Suppressor macrophage (primary cell): ENCODE measurements at places on chromosomes 7 and 10.

- no peak for DNase-seq
Observed at GRCh38 chr7:148579366-148579765, 11.2 kb upstream of the C7orf33 start.

DNA sequence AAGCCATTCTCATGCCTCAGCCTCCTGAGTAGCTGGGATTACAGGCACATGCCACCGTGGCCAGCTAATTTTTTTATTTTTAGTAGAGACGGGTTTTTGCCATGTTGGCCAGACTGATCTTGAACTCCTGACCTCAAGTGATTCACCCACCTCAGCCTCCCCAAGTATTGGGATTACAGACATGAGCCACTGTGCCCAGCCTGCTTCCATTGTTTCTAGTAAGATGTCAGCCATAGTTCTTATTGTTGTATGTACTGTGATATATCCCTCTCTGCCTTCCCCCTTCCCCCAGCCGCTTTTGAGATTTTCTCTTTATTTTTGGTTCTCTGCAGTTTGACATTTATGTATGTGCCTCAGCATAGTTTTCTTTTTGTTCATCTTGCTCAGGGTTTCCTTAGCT is 87.9 kb upstream of the KLF14 start:
- no peak for DNase-seq

DNA sequence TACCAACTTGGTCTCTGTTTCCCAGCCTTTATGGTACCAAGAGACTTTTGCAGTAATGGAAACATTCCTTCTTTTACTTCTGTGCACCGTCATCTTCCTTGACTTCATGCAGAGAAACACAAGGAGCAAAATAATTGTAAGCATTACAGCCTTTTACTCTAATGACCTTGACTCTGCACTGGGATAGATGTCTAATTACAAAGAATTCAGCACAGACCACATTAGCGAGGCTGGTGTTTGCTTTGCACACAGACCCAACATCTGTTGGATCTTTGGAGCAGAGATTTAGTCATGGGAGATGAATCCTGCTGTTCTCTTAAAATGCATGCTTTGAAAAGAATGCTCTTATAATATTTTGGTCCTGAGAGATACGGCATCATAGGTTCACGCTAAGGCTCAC is 261.6 kb downstream of the TWIST1 start:
- DNase-seq = no peak

- no peak for DNase-seq
Observed at GRCh38 chr10:122551450-122551849, 9.1 kb upstream of the DMBT1 start.

GRCh38 chr10:99372546-99373271 is 43.6 kb downstream of the CNNM1 start:
- DNase-seq = peak; percentile 17

- DNase-seq = no peak
Observed at GRCh38 chr7:148274118-148274517, 316.4 kb upstream of the C7orf33 start.

DNA sequence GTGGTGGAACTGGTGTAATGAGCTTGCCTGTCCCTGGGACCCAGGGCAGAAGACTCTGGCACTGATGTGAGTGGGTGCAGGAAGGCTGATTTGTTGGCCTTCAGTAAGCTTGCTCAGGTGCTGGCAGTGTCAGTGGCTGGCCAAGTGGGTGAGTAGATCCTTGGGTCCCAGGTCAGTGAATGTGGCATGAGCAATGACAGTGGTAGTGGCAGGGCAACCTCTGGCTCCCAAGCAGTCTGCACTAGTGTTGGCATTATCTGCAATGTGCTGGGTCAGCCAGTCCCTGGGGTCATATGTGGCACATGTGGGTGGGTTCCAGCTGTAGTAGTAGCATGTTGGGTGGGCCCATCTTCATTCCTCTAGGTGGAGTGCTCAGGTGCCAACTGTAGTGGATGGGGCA is 640.9 kb upstream of the GRM3 start:
- no peak for DNase-seq

DNA sequence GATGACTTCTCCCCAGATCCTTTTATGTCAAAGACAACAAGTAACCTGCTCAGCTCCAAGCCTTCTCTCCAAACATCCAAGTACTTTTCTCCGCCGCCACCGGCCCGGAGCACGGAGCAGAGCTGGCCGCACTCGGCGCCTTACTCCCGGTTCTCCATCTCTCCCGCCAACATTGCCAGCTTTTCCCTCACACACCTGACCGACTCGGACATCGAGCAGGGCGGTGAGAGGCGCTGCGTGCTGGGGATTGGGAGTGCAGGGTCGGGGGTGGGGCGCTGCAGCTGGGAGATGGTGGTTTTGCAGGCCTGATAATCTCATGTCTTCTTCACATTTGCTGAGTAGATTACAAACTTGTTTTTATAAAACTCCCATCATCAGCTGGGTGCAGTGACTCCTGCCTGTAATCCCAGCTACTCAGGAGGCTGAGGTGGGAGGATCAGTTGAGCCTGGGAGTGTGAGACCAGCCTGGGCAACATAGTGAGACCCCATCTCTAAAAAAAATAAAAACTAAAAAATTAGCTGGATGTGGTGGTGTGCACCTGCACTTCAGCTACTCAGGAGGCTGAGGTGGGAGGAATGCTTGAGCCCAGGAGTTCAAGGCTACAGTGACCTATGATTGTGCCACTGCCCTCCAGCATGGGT is 7.2 kb upstream of the BHLHA15 start:
- no peak for DNase-seq

- no peak for DNase-seq
Observed at GRCh38 chr7:158702196-158702595, 2.4 kb downstream of the NCAPG2 start.

DNA sequence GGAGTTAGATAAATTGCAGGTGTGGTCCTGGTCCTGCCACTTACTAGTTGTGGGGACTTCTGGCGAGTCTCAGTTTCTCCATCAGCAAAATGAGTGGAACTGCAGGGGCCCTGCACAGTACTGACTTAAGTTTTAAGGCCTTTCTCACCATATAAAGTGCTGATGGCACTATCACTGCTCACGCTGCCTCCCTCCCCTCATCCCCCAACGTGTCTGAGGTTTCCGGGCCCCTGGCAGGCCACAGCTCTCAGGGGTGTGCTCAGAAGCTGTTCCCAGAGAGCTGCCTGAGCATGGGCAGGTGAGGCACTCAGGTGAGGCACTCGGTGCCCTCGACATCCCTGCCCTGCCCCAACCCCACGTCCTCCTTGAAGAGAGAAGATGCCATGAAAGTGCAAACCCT is 74.2 kb downstream of the VOPP1 start:
- no peak for DNase-seq

- no peak for DNase-seq
Observed at GRCh38 chr7:73770860-73771670, 995 bp upstream of the CLDN3 start.

GRCh38 chr10:24854256-24854655 is 98.2 kb downstream of the PRTFDC1 start:
- DNase-seq = no peak

GRCh38 chr10:21458126-21458871 is 67.2 kb downstream of the SKIDA1 start:
- no peak for DNase-seq

DNA sequence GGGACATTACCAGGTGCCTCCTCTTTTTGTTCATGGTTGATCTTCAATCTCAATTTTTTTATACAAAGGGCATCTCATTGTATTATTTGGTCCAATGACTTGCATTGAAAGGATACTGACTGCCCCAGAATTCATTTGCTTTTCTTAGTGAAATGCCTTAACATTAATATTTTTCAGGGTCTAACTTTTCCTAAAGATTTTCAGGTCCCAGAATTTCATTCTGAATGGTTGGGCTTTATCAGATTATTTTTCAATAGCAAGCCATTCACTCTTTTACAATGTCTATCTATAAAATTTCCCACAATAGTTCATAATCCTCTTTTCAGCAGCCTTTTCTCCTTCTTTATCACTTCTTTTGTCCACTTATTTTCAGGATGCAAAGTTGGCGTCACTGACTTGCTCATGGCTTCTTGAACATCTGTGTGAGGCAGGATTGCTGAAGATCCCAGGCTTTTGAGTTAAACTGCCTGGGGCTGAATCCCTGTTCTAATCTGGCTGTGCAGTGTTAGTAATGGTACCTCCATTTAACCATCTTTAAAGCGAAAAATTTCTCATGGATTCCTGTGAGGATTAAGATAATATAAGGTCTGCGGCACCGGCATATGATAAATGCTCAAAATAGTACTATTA is 131.7 kb upstream of the HDAC9 start:
- DNase-seq = no peak

DNA sequence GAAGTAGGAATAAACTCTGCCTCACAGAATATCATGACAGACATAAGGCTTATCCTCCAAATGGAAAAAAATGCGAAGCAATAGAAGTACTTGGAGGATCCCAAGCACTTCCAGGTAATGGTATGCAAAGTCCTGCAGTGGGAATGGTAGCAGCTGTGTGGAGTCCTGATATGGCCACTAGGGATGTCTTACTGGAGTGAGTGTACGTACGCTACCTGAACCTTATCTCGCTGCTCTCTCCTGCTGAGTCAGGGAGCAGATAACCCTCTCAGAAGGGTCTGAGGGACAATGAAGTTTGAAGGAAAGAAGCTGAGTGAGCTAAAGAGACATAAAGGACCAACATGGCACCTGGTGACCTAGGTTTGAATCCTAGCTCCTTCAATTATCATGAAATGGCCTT is 42.2 kb downstream of the CH25H start:
- DNase-seq = no peak

GRCh38 chr10:46528171-46528671 is 28.2 kb downstream of the GPRIN2 start:
- DNase-seq = no peak

DNA sequence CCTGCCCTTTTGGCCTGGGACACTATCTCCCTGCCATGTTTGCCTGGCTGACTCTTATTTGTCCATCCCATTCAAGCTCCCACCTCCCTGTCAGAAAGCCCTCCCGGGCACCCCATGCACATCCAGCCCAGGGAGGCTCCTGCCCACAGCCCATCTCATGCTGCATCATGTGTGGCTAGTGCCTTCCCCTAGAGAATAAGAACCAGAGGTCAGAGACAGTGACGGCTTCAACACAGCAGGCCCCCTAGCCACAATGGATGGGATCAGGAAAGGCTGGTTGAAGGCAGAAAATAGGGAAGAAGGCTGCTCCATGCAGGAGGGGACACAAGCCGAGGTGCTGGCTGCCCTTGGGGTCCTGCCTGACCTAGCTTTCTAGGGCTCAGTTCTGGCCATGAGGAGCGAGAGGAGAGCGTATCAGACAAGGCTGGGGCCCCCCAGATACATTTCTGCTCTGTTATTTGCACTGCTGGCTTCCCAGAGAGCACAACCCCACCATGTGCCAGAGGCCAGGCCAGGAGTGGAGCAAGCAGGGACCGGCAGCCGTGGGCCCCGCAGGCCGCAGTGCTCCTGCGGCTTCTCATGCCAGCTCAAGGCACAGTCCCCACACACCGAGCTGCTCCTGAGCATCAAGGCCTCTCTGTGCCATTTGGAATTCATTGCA is 161.1 kb upstream of the ZMIZ1 start:
- no peak for DNase-seq

DNA sequence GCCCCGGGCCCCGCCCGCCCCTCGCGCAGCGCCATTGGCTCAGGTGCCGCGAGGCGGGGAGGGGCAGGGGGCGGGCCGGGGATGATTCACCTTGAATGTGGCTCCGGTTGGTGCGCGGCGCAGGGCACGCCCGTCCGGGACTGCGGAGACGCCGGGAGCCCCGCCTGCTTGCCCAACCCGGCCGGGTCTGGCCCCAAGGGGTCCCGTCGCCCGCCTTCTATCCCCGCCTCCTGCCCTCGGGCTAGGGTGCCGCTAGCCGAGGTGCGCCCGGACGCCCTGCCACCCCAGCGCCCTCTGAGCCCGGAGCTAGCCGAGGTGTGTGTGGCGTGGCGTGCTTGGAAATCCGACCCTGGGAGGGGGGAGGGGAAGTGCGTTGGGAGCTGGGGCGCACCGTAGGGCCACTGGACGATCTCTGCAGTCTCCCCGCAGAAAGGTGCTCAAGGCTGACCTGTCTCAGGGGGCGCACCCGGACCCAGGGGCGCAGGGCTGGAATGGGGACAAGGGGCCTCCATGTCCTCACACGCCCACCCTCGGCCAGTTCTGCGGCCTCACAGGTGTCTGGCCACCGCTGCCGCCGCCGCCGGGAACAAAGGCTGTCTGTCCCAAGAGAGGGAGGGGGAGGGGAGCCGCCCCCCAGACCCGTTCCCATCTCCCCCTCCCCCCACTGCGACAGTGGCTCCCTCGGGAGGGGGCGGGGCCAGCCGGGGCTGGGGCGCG is 168.9 kb downstream of the NRF1 start:
- no peak for DNase-seq

- no peak for DNase-seq
Observed at GRCh38 chr10:24887855-24888231, 64.6 kb downstream of the PRTFDC1 start.

GRCh38 chr10:108612485-108612884 is 1310.8 kb downstream of the XPNPEP1 start:
- DNase-seq = no peak

GRCh38 chr7:67950321-67951083 is 953.9 kb downstream of the TYW1 start:
- peak; percentile 4 for DNase-seq

GRCh38 chr10:283916-284356 is 148.7 kb downstream of the ZMYND11 start:
- DNase-seq = no peak

- DNase-seq = no peak
Observed at GRCh38 chr7:38339953-38340819, 66.8 kb upstream of the TARP start.

- no peak for DNase-seq
Observed at GRCh38 chr7:82373926-82374635, 69.5 kb downstream of the CACNA2D1 start.

DNA sequence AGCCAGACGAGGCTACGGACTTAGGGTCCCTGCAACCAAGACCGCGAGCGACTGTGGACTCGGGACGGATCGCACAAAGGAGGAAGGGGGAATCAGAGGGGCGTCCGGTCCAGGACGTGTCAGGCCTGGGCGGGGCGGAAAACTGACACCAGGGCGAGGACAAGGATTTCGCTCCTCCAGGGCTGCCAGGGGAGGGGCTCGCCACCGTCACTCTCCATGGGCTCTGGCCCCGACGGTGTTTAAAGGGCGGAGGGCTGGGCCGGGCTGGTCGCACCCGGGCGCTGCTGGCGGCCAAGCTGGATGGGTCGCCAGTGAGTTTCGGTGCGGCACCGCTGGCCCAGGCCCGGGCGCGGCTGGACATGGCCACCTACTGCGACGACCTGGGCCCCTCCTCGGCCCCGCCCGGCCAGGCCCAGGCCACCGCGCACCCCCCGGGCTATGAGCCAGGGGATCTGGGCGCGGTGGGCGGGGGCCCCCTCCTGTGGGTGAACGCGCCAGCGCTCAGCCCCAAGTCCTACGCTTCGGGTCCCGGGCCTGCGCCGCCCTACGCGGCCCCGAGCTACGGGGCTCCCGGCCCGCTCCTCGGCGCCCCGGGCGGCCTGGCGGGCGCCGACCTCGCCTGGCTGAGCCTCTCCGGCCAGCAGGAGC is at the start of gene FOXI2:
FOXI2 (plus strand) TSS at position 271 of the 648 bp plus-strand sequence; CDS start at position 360, 89 bp downstream.
- no peak for DNase-seq

DNA sequence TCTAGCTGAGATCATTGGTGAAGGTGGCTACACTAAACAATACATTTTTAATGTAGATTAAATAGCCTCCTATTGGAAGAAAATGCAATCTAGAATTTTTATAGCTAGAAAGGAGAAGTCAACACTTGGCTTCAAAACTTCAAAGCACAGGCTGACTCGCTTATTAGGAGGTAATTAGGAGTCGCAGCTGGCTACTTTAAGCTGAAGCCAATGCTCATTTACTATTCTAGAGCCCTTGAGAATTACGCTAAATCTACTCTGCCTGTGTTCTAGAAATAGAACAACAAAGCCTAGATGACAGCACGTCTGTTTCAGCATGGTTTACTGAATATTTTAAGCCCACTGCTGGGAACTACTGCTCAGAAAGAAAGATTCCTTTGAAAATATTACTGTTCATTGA is 101.6 kb upstream of the EEPD1 start:
- no peak for DNase-seq
